Putamen (tissue), 1 donor: ENCODE measurements at places on chromosomes 5 and 9.

GRCh38 chr5:72541501-72542225, 34.5 kb upstream of the ZNF366 start:
- peak; percentile 80 for DNase-seq

GRCh38 chr9:81076131-81076530, 613.2 kb downstream of the TLE1 start:
- no peak for DNase-seq

GRCh38 chr5:103410172-103410571, 151.6 kb downstream of the MACIR start:
- no peak for DNase-seq

DNA sequence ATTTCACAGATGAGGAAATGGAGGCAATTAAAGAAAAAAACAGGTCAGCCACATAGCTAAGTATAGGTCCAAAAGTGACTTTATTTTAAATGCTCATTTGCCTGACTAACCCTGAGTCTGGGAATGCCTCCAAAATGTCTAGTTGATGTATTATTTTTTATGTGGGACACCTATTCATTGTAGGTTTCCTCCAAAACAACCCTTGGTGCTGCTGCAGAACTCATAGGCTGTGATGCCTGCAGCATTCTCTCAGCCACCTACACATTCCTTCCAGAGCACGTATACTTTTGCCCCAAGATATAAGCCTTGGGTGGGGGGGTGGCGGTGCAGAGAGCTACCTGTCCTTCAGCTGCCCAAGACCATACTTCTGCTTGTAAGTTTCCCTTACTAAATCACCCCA, 77.4 kb downstream of the MSX2 start:
- no peak for DNase-seq

DNA sequence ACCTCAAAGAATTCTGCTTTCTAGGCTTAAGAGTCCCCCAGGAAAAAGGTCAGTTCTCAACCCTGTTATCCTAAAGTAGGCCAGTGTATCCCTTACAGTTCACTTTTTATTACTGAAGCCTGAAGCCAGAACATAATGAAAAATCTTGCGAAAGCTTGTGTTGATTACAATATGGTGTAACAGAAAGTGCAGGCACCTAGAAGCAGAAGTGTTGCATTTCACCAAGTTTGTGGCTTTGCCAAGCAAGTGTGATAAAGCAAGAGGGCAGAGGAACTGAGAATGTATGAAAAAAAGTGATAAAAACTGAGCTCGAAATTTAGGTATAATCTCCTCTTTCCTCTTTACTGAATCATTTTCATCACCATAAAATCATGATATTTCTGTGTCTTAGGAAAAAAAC, 26.2 kb downstream of the AGTPBP1 start:
- DNase-seq = peak; percentile 10

DNA sequence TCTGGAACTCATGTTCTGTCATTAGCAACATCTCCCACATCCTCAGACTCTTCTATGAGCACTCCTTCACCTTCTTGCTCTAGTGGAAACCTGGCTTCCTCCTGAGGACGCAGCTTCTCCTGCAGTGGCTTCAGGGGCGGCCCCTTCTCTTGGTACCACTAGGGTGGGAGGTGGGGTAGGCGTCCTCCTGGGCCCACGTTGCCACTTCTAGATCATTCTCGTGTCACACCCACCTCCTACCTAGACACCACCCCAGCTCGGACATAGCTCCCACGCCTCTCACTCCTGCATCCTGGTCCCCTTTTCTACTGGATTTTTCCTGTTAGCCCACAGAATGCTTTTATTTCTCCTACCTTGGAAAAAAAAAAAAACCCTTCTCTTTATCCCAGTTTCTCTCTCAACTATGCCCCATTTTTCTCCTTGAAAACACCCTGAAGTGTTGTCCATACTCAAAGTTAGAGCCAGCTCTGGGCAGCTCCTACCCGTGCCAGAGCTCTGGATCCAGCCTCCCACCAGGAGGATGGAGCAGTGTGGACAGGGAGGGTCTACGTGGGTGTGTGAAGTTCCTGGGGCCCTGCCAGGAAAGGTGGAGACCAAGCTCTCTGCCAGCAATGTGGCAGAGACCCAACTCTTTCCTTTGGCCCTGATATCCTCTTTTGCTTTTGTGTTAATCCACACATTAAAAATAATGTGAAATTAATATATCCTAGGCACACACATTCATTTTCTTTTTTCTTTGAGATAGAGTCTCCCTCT, 179.2 kb downstream of the HSPA4 start:
- DNase-seq = no peak

DNA sequence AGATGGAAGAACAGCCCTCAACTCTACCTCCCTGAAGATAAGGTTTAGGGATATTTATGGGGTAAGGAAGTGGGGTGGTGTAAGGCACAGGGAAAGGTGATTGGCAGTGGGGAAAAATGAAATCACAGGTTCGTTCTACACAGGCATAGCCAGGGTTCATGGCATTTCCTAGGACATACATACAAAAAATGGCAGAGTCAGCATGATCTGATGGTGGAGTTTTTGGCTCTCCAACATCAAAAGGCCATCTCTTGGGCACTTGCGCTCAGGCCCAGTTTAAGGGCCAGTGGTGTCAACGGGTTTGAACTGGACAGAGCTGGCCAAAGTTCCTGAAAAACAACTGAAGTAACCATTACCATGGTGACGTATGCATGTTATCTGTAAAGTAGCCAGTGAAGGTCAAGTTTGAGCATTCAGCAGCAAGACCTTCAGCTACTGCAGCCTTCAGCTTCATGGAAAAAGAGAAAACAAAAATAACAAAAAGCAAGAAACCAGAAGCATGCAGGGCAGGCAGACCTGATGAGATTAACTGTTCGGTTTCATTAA, 92.8 kb downstream of the SMARCA2 start:
- no peak for DNase-seq
